ENCODE measurements at places on chromosomes 6 and 20.

DNA sequence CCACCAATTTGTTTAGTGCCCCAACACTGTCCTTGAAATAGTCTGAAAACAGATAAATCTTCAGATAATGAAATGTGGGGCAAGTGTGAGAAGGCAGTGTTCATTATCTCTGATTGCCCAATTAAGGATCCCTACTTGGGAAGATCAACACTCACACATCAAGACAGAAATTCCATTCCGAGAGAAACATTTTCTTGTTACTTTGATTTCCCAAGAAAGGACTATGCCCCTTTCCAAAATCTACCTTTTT lies 16.2 kb downstream of the HMGN4 start:
- DNase-seq, result no peak

GRCh38 chr6:17859846-17860245 lies 127.6 kb downstream of the KIF13A start:
- DNase-seq, result no peak

DNA sequence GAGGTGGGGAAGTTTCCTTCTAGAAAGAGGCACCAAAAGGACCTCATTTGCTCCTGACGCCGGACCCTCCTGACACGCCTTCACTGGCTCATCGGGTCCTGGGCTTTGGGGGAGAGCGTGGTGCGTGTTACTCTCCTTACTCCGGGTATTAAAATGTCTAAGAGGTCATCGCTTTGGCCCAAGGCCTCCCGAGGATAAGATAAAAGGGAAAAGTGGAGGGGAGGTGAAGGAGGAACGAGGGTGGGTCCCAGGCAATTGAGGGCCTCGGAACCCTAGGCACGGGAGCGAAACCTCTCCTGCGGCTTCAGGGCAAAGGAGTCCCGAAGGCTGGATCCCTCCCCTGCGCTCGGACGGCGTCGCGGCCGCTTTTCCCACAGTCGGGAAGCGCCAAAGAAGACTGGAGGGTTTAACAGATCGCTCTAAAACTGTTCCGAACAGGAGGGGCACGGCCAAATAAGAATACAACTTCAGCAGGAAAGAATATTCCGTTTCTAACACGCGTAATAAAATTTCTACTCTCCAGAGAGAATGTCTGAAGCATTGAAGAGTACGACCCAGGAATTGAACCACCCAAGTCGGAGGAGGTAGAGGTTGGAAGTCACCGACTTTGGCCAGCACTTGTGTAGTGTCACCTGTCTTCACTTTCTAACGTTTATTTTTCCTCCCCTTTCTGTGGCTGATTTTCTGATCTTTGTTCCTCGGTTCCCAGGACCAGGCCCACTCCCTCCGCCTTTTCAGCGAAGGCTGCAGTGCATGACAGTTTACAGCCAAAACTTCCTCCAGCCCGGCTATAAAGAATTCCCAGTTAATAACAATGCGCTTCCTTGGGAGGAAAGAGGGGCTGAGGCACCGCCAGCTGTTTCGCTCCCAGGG lies 2.1 kb upstream of the TBXT start:
- DNase-seq, result no peak

GRCh38 chr6:73888050-73888449 lies 192.0 kb downstream of the CD109 start:
- DNase-seq, result no peak

GRCh38 chr6:133806382-133807140 lies 82.4 kb upstream of the TCF21 start:
- no peak for DNase-seq

GRCh38 chr6:141282263-141282662 lies 850.5 kb upstream of the GJE1 start:
- no peak for DNase-seq

GRCh38 chr6:110419028-110419739 lies 3.8 kb upstream of the DDO start:
- peak; percentile 20 for DNase-seq

DNA sequence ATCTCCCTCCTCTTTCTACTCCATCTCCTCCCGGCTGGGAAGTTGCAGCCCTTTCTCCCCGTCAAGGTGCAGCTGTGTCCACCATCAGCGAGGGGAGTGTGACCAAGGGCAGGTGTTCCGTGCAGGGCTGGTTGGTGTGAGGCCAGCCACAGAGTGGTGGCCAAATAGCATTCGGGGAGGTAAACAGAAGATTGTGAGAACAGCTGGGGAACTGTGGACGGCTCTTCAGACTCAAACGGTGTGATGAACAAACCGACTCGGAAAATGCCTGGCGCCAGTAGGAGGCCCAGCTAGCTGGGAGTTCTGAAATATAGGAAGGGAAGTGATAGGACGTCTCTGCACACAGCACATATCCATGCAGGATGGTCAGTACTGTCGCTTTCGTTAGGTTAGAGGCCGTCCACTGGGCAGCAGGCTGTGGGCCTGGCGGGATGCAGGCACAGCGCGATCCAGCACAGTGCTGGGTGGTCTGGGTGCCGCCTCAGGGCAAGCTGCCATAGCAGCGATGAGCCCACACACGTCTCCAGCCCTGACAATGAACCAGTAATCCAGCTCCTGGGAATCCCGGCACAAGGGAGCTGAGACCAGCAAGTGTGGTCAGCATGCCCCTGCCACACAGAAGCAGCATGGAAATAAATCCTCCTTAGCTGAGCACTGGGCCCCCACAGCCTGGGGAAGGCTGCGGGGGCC lies 258.1 kb downstream of the TAF4 start:
- no peak for DNase-seq

GRCh38 chr6:111722179-111722731 lies 116.6 kb upstream of the TRAF3IP2 start:
- no peak for DNase-seq

Data from GF-D8 (cell line).